ENCODE measurements at places on chromosomes 2 and 18. TPM values are rescaled to one million over a fixed set of nuclear protein-coding genes. Genes with fewer than 3 reads are reported as not detected.

GRCh38 chr18:44290366-44290977 is 390.2 kb upstream of the SETBP1 start:
- H3K36me3 ChIP-seq = no peaks in the 10 kb centered on the region
- no peak overlapping the region for H3K4me3 ChIP-seq
- H3K27me3 ChIP-seq = no peaks in the 10 kb centered on the region
- DNase-seq = no peak

The DGUOK gene
- total RNA-seq = 93.9 TPM

The ASB18 gene
- 0.43 TPM for total RNA-seq

DNA sequence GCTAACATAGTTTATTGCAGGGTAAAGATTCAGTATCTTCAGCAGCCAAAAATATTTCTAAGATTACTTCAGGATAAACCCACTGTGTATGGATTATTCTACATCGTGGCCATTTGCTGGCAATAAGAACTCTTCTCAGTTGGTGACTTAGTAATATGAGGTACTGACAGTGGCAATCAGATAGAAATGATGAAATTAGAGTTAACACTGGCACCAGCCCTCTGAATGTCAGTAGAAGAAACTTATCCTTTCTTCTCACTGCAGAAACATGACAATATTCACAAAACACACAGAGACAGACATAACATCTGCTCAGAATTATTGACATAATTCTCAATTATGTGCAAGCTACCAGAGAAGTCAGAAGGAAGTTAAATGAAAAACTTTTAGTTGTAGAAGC is 246.3 kb upstream of the COL3A1 start:
- no peak overlapping the region for H3K27ac ChIP-seq
- DNase-seq = no peak
- no peak overlapping the region for H3K4me3 ChIP-seq
- no peaks in the 10 kb centered on the region for H3K27me3 ChIP-seq

DNA sequence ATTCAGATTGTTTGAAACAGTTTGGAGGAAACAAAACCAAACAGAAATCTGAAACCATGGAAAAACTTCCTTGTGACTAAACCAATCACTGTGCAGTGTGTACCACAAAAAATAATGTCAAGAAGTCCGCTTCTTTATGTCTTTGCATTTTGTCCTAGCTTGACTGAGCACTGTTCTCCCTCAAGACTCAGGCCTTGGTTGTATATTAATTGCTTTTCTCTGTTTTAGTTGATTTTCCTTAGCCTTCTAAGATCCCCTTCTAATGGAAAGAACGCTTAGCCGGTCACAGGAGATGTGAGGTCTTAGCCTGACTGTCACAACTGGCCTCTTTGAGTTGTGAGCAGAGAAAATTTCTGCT is 56.6 kb downstream of the LCLAT1 start:
- no peaks in the 10 kb centered on the region for H3K4me1 ChIP-seq
- DNase-seq = no peak
- H3K4me3 ChIP-seq = no peak overlapping the region
- no peaks in the 10 kb centered on the region for H3K27me3 ChIP-seq

GRCh38 chr2:236928380-236929037 is 157.2 kb upstream of the COPS8 start:
- no peaks in the 10 kb centered on the region for H3K4me1 ChIP-seq
- no peak overlapping the region for H3K4me3 ChIP-seq
- DNase-seq = no peak
- no peaks in the 10 kb centered on the region for H3K27me3 ChIP-seq
- H3K27ac ChIP-seq = no peak overlapping the region
